ENCODE measurements at places on chromosomes 1 and 21.

- DNase-seq = peak; percentile 76
Measured at GRCh38 chr1:111203681-111204200, 3.3 kb upstream of the DENND2D start.

DNA sequence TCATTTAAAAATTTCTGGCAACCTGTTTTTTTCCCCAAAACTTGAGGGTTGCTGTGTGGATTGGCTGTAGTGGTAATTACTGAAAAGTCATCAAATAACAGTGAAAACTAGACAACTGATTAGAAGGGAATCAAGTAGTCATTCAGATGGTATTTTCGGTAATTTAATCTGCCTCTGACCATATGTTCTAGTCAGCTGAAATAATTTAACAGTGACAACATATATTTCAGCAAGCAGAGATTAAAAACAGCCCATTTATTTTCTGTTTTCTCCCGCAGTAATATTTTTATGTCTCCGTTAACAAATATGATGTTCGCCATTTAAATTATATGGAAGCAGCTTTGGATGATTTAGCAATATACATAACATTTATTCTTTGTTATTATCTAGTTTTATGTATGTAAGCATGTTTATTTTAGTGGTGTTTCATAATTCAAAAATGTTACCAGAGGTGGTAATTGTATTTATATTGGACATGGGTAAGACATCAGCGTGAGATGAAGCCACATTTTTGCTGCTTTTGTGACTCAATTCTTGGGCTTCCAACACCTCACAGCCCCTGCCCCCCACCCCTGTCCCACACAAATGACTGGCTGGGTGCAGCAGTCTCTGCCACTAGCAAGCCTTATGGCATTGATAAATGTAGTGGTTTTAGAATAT is 104.4 kb downstream of the GALNT2 start:
- no peak for DNase-seq

DNA sequence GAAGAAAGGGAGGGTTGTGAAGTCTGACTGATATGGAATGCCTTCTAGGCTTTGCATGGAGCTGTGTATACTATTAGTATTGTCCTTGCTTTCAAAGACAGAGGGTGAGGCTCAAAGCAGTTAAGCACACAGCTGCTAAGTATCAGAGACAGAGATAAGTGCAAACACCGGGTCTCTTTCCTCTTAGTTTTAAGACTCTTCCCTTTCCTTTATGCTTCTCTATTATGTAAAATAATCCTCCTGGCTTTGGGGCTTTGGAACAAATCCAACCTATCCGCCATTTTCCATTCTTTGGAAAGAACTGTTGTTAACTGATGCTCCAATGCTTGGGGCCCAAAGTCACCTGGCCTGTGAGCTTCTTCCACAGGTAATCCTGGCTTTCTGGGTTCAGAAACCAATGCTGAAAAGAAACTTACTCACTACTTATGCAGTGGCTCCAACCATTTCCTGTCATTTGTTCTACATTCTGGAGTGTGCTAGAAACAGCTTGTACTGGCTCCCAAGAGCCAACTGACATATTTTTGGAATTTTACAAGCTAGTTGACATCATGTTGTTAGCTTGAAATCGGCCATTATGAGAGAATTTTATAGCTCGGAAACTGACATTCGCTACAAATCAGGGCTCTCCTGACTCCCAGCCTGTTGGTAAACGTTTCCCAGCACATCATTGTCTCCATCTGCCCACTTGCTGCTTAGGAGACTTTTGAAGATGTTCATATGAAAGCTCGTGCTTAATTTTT is 67.5 kb downstream of the DNTTIP2 start:
- DNase-seq = no peak

GRCh38 chr1:11981378-11982009 is 1.2 kb downstream of the MFN2 start:
- no peak for DNase-seq

- no peak for DNase-seq
Measured at GRCh38 chr1:1483714-1484113, 12.1 kb downstream of the ATAD3B start.

GRCh38 chr1:28519946-28520725 is 14.3 kb downstream of the RCC1 start:
- DNase-seq = no peak
